Stimulated activated CD4-positive, alpha-beta T cell treated with anti-CD3 and anti-CD28 coated beads, Interleukin-4, amount 100 ng/mL, for 4 hours (primary cell): ENCODE measurements at places on chromosomes 5 and 9.
A peak's percentile ranks its signal among the peaks of the same experiment; 100 is the strongest.

DNA sequence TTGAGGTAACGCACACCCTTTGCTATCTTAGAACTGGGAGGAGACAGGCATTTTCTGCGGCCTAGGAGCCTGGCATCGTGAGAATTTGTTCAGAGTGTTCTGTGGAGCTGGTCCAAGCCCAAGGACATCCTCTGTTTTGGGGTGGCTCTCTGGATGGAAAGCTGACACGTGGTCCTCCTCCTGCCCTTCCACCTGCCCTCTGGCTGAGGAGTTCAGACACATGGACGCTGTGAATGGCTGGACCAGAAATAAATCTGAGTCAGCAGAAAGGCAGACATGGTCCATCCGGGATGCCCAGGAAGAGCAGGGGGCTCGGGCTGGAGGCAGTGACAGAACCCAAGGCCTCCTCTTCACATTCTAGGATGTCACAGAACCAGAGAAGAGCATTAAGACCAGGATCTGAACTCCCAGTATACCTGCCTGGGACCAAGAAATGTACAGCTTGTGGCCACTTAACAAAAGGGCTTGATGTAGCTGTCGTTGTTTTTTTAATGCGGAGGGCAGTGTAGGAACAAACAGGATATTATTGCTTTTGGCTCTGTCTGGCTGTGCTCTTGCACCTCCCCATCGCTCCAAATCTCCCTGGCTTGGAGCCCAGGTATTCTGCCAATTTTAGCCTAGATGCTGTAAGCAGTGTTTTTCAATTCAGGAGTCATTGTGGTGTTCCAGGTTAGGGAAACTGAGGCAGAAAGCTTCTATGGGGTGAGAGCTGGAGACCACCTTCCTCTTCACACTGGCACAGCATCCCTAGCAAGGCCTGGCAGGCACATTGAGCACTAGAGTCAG lies 2.4 kb downstream of the CKMT2 start:
- no peak for DNase-seq

- DNase-seq = no peak
These were observed 13.4 kb upstream of the LTC4S start for GRCh38 chr5:179780362-179780761.

- DNase-seq = no peak
These were observed 140.1 kb downstream of the FGF1 start for GRCh38 chr5:142545650-142546322.

- DNase-seq = no peak
These were observed 72.5 kb downstream of the AP3B1 start for GRCh38 chr5:78221964-78222451.

- no peak for DNase-seq
These were observed 73.7 kb upstream of the FST start for GRCh38 chr5:53406630-53407316.

- no peak for DNase-seq
These were observed 38.0 kb downstream of the HMGXB3 start for GRCh38 chr5:150038547-150038946.

DNA sequence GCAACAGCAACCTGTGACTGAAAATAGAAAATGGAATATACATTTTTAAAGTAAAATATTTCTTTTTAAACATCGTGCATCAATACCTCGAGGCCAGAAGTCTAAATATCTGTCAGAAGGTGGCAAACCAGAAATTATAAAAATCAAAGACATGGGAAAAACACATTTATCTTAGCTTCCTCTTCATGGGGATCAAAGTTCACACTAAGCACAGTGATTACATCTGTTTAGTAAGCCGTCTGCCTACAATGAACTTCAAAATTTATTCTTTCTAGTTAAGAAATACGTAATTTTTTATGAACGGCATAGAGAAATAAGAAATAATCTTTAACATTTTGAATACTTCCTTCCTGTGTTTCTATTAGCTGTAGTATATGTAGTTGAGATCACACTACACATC lies 17.9 kb upstream of the SV2C start:
- no peak for DNase-seq

DNA sequence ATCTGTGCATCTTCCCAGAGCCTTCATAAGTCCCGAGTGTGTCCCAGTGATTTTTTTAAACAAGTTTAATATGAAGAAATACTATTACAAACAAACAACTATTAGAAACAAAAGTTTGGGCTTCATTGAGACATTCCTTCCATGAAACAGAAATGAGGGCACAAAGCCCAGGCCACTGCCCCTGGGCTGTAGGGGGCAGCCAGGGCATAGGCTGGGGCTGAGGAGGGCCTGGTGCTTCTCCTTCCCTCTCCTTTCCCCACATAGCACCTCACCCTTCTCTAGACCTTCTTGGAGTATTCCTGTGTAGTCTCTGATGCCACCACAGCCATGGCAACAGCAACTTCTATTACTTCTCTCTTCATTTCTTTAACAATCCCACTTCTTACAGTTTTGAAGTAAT lies 348.2 kb downstream of the IRX2 start:
- no peak for DNase-seq

GRCh38 chr5:154779105-154779504 lies 23.9 kb downstream of the LARP1 start:
- DNase-seq = no peak

DNA sequence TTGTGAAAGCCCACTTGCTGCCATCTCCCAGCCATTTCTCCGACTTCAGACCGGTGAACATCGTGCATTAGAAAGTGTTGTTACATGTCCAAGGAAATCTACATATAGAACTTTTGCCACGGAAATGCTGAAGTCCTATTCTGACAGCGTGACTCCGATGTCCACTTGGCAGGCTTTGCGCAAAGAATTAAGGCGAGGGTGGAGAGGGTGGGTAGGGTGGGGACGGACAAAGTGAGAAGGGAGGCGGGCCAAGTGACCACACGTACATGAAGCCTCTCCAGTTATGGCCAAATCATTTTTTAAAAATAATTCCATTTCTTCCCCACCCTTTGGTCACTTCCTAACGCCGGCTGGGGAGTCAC lies 460 bp upstream of the ACO1 start:
- no peak for DNase-seq

GRCh38 chr5:57931807-57932206 lies 449.2 kb upstream of the ACTBL2 start:
- no peak for DNase-seq

DNA sequence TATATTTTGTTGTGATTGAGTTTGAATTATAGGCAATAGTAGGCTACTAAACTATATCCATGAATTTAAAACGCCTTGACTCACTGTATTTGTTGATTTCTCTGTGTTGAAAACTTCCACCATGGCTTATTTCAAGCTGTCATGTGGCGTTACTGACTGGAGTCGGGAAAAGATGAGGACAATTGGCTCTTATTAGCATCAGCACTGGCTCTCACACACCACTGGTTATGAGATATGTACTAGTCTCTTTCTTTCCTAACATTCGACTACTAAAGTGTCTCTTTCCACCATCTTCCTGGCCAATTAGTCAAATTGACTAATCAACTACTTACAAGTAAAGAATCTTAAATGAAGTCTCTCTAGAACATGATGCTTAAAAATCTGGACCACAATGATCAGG lies 9.1 kb upstream of the DAB2 start:
- DNase-seq = no peak

GRCh38 chr9:94904806-94905205 lies 178.3 kb downstream of the AOPEP start:
- no peak for DNase-seq

GRCh38 chr5:172303572-172304335 lies 20.2 kb upstream of the UBTD2 start:
- DNase-seq = no peak

DNA sequence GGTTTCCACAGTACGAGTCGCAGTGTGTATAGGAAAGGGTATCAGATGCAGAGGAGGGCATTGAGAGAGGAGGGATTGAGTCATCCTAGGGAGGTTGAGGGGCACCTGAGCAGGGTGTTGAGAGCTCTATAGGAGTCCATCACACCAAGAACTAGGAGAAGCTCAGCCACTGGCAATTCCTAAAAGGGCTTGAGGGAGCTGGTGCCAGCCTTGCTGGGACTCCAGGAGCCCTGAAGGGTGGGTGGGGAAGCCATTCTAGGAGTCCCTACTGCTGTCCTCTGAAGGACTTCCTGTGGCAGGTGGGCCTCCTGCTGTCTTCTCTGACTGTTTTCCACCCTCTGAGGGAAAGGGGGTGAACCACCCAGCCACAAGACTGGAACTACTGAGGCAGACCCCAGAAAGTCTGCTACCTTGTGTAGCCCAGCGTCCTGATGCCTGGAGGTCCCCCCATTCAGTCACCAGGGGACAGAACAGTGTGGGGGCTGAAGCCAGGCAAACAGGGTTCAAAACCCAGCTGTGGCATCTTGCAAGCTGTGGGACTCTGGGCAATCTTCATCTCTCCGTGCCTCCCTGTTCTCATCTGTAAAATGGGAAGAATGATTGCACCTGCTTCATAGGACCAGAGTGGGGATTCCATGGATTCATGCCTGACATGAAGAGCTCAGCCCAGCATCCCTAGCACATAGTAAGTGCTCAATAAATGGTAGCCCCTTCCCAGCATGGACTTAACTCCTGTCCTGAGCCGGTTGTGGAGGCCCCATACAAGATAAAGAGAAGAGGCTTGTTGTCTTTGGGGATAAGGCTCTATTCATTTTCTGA lies 149.5 kb downstream of the C9orf50 start:
- no peak for DNase-seq

GRCh38 chr5:61010467-61011454 lies 65.8 kb downstream of the NDUFAF2 start:
- DNase-seq = no peak

DNA sequence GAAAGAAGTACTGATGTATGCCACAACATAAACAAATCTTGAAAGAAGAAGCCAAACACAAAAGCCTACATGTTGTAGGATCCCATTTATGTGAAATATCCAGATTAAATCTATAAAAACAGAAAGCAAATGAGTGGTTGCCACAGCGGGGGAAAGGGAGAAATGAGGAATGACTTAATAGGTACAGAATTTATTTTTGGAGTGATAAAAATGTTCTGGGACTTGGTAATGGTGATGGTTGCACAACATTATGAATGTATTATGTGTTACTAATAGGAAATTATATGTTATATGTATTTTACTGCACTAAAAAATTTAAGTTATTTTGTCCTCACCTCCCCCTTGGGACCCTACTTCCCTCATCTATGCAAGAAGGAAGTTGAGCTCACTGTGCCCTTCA lies 16.4 kb upstream of the TTC1 start:
- DNase-seq = no peak

DNA sequence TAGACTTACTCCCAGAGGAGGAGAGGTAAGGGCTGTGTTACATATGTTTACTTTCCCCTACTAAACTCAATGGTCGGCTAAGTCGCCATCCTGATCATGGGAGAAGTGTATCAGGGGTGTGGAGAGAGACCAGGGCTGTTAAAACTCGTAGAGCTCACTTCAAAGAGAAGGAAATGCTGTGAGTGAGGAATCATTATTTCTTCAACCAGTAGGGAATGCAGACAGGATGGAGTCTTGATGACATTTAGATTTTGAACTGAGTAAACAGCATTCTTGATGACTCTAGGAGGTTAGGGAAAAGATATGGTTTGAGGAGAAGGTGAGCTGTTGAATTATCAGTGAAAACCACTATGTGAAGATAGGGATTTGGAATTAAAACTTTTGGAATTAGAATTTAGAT lies 17.3 kb downstream of the RECK start:
- no peak for DNase-seq

- no peak for DNase-seq
These were observed 15.7 kb upstream of the GDA start for GRCh38 chr9:72133365-72134035.

GRCh38 chr5:132674671-132675506 lies 1.1 kb downstream of the IL4 start:
- DNase-seq = no peak

DNA sequence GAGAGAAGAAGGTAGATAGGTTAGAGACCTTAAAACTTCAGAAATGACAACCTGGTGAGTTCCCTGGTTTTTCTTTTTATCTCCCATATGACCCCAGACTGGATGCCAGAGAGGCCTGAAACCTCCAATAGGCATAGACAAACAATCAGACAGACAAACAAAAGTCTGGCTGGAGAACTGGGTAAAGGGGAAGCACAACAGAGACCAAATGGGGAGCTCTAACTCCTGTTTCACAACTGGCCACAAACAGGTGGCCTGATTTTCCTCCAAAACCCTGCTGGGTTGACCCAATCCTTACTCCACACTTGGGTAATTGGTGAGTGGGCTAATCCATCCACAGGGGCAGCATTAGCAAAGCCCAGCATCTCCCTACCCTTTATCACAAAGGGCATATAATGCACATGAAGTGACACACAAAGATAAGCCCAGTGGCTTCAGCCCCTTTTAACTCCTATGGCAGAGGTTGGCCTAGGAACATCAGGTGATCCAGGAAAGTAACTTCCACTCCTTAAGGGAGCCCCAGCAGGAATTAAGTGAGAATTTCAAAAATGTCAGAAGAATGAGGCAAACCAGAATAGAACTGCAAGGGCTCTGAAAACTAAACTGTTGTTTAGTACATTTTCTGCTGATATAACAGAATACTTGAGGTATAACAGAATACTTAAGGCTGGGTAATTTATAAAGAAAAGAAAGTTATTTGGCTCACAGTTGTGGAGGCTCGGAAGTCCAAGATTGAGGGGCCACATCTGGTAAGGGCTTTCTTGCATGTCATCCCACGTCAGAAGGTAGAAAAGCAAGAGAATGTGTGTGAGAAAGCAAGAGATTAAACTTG lies 60.9 kb upstream of the ROR2 start:
- no peak for DNase-seq

GRCh38 chr5:170471551-170472178 lies 32.2 kb upstream of the KCNIP1 start:
- no peak for DNase-seq

GRCh38 chr9:6096821-6097220 lies 81.4 kb upstream of the RANBP6 start:
- no peak for DNase-seq

- DNase-seq = no peak
These were observed 27.0 kb upstream of the FRRS1L start for GRCh38 chr9:109193974-109194556.

- no peak for DNase-seq
These were observed 43.7 kb upstream of the SH3GL2 start for GRCh38 chr9:17535176-17535575.

GRCh38 chr9:4548811-4549725 lies 58.8 kb downstream of the SLC1A1 start:
- DNase-seq = peak; percentile 3

DNA sequence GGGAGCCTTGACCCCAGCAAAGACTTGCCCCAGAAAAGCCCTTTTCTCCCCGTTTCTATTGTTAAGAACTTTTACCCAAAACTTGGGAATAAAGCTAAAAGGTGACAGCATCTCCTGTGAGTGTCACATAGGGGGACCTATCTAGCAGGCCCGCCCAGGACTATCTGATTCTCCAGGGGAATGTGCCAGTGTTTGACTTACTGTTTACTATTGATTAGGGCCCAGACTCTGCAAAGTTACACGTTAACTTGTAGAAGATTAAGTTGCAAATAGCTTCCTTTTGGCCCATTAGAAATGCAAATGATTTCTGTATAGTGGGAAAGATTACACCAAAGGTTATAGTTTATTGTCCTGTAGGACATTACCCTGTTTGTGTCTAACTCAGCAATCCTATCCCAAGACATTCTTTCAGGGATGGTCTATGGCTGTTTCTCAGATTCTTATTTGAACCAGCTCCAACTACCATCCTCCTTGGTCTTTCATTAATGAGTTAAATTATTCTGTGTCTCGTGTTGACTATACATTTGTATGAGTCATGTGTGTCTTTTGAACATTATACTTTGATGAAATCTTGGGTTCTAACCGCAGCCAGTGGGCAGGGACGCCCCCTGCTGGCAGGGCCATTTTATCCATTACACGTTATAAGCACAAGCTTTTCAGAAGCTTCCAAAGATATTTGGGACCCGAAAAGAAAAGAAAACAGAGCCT lies 60.7 kb downstream of the HRH2 start:
- DNase-seq = peak; percentile 69
